ENCODE measurements at places on chromosomes 1 and 21.

DNA sequence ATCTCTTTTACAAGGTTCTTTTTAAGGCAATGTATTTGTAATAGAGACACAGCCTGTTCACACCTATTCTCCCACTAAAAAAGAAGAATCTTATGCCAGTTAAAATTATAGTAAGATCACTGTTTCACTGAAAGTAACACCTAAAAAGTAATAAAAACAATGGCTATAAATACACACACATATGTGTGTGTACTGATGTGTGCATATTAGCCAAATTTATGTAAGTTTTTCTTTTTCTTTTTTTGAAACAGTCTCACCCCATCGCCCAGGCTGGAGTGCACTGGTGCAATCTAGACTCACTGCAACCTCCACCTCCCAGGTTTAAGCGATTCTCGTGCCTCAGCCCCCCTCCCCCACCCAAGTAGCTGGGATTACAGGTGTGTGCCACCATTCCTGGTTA, 56.8 kb upstream of the SLC30A10 start:
- DNase-seq, result no peak

DNA sequence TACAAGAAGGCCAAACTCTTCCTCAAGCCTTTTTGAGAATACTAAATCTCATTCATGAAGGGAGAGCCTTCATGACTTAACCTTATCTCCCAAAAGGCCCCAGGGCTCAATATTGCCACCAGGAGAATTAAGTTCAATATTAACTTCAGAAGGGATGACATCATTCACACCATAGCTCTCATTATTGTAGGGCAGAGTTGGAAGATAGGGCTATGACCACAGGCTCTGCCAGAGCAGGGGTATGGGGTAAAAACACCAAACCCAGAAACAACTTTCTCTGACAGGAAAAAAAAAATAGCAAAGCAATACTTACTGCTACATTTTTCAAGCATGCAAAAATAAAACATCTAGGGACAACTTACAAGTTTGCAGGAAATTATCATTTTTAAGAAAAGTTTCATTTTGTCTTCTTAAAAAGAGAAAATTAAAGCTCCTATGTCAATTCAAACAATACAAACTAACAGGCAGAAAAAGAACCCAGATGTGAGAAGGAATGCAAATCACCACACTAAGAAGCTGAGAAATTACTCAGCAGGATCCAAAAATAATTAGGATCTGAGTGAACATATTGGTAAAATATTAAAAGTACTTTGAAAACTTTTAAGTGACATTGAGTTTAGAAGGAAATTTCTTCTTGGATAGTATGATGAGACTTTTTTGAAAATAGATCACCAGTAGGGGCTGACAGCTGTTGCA, 1156.5 kb downstream of the NCAM2 start:
- DNase-seq, result no peak

- DNase-seq, result no peak
Observed at GRCh38 chr1:219555806-219556205, 57.1 kb downstream of the ZC3H11B start.

GRCh38 chr1:16170283-16170673, 14.4 kb upstream of the EPHA2 start:
- DNase-seq, result no peak
